ENCODE measurements at places on chromosomes 5 and 9. TPM values are rescaled to one million over a fixed set of nuclear protein-coding genes. Genes with fewer than 3 reads are reported as not detected.
A peak's percentile ranks its signal among the peaks of the same experiment; 100 is the strongest.

The QRFP gene
- 0.36 TPM for polyA plus RNA-seq

The OLFML2A gene
- polyA plus RNA-seq, result 11.7 TPM

The TMEM215 gene
- 0.06 TPM for polyA plus RNA-seq

The PCDHA2 gene
- 0.81 TPM for polyA plus RNA-seq

The PNPLA7 gene
- 7.2 TPM for polyA plus RNA-seq

The CLIC3 gene
- polyA plus RNA-seq, result 3.6 TPM

The STPG3 gene
- polyA plus RNA-seq, result 3.4 TPM

The HMMR gene
- polyA plus RNA-seq, result 10.0 TPM

The HMCN2 gene
- polyA plus RNA-seq, result 20.0 TPM

The ANKRD18B gene
- polyA plus RNA-seq, result 0.22 TPM

The ANKS6 gene
- 36.9 TPM for polyA plus RNA-seq

The AJM1 gene
- 10.4 TPM for polyA plus RNA-seq

The FBP2 gene
- polyA plus RNA-seq, result 0.25 TPM

GRCh38 chr9:89902450-89903140 lies 297.8 kb downstream of the GADD45G start:
- DNase-seq, result no peak

DNA sequence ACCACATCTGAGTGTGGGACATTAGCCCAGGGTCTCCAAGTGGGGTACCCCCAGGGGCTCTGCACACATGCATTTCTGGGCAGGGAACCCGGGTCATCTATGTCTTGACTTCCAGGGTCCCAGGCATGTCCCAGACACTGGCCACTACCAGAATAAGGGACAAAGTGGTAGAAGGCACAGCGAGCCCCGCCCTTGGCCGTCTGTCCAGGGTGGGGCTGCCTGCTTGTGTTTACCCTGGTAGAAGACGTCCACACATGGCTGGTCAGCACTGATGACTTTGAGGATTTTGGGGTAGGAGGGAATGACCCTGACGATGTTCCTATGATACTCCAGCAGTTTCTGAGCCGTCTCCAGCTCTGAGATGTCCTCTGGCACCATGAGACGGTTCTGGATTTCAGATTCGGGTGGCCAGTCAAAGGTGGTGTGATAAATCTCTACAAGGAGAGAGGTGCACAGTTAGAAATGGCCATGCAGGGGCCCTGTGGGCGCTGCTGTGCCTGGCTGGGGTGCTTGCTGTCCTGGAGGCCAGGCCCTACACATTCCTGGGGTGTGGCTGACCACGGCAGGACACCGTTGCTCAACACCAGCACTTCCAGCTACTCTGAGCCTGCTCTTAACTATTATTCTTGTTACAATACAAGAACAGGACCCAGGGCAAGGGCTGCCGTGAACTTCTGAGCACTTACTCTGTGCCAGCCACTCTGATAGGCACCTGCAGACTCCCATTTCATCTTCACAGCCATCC lies 51.3 kb downstream of the AK8 start:
- DNase-seq, result no peak

DNA sequence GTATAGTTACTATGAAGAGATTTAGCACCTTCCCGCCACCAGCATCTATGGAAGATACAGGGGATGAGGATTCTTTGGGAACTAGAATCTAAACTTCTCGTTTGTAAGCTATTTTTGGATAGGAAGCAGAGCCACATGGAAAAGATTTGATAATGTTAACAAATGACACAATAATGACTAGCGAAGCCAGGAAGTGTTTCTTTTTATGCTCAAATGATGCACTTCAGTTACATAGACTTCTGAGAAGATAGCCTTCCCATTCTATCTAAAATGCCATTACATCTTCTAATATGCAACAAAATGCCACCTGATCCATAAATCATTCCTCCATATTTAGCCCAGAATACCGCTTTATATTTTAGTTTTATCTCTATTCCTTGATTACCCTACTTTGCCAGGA lies 17.0 kb upstream of the TNC start:
- DNase-seq, result no peak

- peak; percentile 93 for DNase-seq
Observed at GRCh38 chr9:134422301-134423090, 96.2 kb downstream of the RXRA start.

DNA sequence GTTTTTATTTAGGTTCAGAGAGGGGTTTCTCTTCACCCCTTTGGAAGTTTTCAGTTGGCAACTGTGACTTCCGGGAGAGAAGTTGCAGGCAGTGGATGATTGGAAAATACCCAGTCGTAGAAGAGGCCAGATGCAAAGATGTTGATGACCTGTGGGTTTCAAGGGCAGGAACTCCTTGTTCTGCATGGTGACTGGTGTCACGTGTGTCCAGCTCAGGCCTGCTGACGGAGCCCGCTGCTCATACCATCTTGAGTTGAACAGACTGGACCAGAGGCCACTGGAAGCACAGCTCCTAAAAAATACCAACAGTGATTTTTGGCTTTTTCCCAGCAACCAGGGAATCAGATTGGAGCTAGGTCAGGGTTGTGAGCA lies 243.9 kb upstream of the KLF4 start:
- DNase-seq, result no peak

- no peak for DNase-seq
Observed at GRCh38 chr5:176388003-176388443, 375 bp downstream of the NOP16 start.

GRCh38 chr9:107685376-107685775 lies 195.8 kb upstream of the KLF4 start:
- no peak for DNase-seq

- no peak for DNase-seq
Observed at GRCh38 chr5:74664551-74664950, 20.5 kb upstream of the HEXB start.

GRCh38 chr9:34684145-34684544 lies 6.9 kb downstream of the CCL19 start:
- no peak for DNase-seq

DNA sequence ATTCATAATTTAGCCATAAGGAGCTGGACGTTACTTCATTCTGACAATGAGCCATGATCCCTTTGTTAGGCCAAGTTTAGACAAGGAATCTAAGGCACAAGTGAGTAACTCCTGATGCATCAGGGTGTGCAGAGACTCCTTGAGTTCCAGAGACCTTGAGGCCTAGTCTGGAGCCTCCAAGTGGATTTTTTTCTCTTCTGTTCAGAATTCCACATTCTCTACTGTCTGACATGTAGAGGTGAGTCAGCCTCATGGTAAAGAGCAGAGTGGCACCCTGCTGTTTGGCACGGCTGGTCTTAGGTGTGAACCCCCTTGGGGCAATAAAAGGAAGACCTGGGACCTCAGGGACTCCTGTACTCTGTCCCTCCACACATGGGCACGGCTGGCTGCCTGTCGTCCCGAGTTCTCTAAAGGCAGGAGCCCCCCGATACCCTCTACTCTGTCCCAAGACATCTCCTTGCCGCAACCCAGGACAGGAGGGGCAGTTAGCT lies 22.0 kb upstream of the TGFBI start:
- DNase-seq, result no peak

GRCh38 chr5:10507575-10508096 lies 56.2 kb upstream of the ANKRD33B start:
- DNase-seq, result peak; percentile 64

DNA sequence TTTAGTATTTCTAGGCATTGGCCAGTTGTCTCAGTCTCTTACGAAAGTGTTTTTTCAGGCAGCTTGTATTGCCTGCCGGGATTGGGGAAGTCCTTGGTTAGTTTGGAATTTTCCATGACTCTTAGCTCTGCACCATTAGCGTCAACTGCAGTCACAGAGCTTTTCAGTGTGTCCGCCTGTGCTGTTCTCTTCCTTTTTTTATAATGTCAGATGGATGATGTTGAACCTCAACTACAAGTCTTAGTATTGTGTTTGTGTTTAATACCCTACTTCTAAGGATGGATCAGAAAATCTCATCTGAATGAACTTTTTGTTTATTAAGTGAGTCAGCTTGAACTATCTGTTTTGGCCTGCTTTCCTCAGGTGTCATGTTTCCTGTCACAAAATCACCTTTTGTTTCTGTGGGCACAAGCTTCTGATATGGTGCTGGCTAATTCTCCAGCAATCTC lies 33.1 kb downstream of the ATP6V0E1 start:
- DNase-seq, result no peak

GRCh38 chr9:10339152-10339551 lies 273.6 kb downstream of the PTPRD start:
- no peak for DNase-seq

GRCh38 chr5:15645381-15646160 lies 145.6 kb downstream of the FBXL7 start:
- DNase-seq, result no peak

GRCh38 chr9:127318651-127319167 lies 54.1 kb downstream of the GARNL3 start:
- DNase-seq, result peak; percentile 72

DNA sequence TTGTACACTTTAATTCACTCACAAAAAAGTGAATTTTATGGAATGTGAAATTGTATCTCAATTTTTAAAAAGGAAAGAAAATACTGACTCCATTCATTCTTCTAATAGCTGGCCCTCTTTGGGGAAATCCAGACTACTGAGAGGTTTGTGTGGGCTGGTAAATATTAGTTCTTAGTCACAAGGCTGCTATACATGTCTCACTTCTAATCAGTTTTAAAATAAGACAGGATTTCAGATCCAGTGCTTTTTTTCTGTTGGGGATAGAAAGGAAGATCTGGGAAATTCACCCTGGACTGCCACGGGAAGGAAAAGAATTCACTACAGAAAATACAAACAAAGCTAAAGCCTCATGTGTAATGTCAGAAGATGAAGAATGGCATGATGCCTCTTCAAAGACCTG lies 32.7 kb upstream of the ADAMTSL1 start:
- DNase-seq, result no peak

GRCh38 chr5:76219636-76220035 lies 136.5 kb downstream of the SV2C start:
- no peak for DNase-seq

- DNase-seq, result peak; percentile 11
Observed at GRCh38 chr9:16726029-16726428, 144.4 kb downstream of the BNC2 start.

- no peak for DNase-seq
Observed at GRCh38 chr5:32664523-32664922, 46.6 kb upstream of the NPR3 start.

DNA sequence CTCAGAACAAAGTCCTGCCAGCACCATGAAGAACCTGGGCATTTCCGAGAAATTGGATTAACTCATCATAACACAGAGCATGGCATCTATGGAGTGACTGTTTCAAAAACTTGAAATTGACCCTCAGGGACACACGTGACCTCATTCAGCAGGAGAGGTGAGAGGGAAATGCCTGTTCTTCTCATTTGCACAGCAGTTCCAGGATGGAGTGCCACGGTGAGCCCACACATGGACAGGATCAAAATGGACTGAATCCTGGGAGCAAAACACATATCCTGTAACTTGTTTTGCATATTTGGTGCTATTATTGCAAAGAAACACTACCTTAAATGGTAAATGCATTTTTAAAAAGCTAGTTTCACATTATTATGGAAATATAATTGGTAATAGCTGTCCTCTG lies 256.1 kb upstream of the IRX2 start:
- DNase-seq, result no peak

- DNase-seq, result no peak
Observed at GRCh38 chr5:45893309-45893708, 197.1 kb upstream of the HCN1 start.

Data from large intestine (tissue), 12 donors.